ENCODE measurements at places on chromosomes 7 and 10.

DNA sequence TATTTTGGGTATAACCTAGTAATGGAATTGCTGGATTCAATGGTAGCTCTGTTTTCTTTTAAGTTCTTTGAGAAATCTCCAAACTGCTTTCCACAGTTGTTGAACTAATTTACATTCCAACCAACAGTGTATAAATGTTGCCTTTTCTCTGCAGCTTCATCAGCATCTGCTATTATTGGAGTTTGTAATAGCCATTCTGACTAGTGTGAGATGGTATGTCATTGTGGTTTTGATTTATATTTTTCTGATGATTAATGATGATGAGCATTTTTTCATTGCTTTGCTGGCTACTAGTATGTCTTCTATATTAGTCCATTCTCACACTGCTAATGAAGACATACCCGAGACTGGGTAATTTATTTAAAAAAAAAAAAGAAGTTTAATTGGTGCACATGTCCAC lies 248.6 kb upstream of the MAGI2 start:
- DNase-seq: no peak

- DNase-seq: no peak
These were observed 1.3 kb upstream of the HKDC1 start for GRCh38 chr10:69218831-69219230.

GRCh38 chr10:58291538-58292174 lies 22.7 kb downstream of the CISD1 start:
- DNase-seq: peak; percentile 49

GRCh38 chr10:72567421-72567820 lies 58.5 kb downstream of the MICU1 start:
- no peak for DNase-seq

- DNase-seq: no peak
These were observed 1.8 kb downstream of the NPS start for GRCh38 chr10:127550861-127551260.

- DNase-seq: no peak
These were observed 11.7 kb upstream of the WAPL start for GRCh38 chr10:86533328-86533727.

- peak; percentile 38 for DNase-seq
These were observed 6.6 kb downstream of the CPA2 start for GRCh38 chr7:130273081-130273932.

DNA sequence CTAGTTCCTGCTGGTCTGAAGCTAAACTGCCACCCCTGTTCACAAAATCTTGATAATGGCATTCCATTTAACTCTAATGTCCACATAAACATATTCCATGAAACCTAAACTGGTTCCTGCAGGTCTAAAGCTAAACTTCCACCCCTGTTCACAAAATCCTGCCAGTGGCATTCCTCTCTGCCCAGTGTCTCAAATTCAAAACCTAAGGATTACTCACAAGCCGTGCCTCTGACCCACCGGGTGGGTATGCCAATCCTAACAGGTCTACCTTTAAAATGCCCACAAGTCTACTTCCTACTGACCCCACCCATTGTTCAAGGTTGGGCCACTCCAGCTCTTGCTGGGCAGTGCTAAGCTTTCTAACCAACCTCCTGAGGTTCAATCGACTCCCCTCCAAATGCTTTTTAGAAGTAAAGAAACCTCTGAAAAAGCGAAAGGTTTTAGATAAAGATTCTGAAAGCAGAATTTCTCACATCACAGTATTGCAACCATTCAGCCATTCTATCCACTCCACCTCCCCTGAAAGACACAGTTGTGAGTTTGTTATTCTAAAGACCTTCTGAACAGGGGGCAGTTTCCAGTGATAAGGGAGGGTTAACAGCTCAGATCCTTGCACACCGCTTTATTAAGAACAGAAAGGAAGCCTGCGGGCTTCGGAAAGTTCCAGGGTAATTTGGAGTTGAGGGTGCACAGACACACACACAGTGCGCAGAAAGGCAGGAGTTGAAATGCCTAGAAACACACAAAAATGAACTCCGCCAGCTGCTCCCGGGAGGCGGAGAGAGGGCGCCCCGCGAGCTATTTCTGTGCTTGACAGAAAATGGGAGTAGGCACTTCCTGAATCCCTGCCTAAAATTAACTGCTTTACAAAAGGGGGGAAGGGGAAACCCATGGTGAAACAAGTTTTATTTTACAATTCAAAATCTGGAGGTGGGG lies 87.7 kb downstream of the TNS3 start:
- DNase-seq: no peak

Measured in RPMI8226 (cell line).